Inflammatory macrophage treated with lipopolysaccharide for 4 hours (primary cell): ENCODE measurements at places on chromosomes 5 and 9.

DNA sequence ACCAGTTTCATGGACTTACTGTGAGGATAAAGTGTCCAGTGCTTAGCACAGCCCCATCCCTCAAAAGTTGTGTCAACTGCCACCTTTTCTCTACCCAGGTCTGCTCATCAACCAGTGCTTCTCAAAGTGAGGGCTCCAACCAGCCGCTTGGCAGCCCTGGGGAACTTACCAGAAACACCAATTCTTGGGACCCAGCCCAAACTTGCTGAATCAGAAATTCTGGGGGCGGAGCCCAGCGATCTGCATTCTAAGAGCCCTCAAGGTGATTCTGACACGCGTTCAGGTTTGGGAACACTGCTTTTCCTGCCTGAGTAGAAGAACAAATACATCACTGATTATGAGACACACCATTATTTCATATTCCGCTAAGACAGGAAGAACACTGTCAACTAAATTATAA is 132.0 kb downstream of the NSG2 start:
- no peak for DNase-seq

DNA sequence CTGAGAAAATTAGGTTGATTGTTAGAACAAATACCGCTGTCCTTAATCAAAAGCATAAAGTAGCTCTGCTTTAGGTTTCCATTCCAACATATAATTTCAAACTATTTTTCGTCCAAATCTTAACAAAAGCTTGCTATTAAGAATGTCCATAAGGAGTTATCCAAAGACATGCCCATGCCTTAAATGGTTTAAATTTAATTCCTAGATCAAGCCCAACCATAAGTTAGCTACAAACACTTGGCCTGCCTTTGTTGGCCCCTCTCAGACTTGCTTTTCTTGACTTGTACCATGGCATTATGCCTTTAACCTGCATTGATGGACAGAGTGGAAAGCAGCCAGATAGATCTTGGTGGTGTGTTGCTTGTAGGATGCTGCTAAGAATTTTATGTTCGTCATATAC is 8.8 kb downstream of the GARNL3 start:
- DNase-seq, result no peak

- DNase-seq, result no peak
Observed at GRCh38 chr9:81607593-81608288, 81.6 kb downstream of the TLE1 start.

- no peak for DNase-seq
Observed at GRCh38 chr5:149030838-149031397, 31.9 kb downstream of the SH3TC2 start.

DNA sequence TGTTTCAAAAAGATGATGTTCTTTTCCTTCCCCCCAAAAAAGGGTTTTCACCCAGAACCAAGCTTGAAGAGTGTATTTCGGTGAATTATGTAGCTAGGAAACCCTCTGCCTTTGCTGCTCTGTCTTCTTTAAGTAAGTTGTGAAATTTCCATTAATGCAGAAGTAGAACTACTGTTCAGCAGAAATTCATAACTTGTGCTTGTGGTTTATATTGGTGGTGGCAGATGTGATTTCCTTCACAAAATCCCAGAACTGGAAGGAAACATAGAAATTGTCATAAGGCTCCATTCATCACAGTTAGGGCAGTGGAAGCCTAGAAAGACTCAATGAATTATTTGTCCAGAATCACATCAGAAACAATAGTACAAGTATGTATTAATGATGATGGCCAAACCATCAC is 42.1 kb upstream of the DAB2 start:
- peak; percentile 76 for DNase-seq

DNA sequence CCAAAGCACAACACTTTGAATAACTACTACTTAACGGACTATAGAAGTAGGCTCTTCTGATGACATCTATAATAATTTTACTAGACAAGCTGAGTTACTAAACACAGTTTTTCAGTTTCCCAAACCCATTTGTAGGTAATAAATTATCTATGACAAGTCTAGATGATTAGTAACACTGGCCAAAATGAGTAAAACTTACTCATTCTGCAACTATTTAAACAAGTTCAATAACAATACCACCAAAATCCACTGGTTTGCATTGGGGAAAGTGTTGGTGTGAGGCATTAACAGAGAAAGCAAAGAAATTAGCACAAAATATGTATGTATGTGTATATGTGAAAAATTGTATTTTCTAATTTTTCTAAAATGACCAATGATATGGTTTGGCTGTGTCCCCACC is 119.3 kb downstream of the NR2F1-AS1 start:
- DNase-seq, result no peak

GRCh38 chr5:150801117-150801927 is 22.8 kb downstream of the SMIM3 start:
- peak; percentile 49 for DNase-seq

GRCh38 chr5:54227759-54228158 is 82.6 kb downstream of the ARL15 start:
- DNase-seq, result no peak

GRCh38 chr5:126368239-126368812 is 54.9 kb upstream of the GRAMD2B start:
- DNase-seq, result no peak

DNA sequence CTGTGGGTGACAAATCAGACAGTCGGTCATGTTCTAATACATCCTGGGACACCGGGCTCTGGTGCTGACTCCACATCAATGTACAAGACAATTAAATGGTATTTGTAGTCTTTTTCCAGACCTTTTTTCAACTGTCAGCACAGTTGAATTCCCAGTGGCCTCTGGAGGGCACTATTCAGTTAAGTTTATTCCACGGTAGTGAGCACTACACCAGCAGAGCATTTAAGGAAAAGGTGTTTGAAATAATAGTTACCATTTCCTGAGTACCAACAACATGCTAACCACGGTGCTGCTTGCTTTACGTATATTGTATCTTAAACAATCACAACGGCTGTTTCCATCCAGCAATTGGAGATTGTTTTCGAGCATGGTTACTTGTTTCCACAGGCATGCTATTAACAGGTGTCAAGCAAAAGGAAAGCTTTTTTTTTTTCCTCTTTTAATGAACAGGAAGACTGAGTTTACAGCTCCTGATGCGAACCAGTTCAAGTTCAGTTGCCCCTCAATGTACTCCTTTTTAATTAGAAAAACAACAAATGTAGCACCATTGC is 186.7 kb downstream of the PDZD2 start:
- peak; percentile 51 for DNase-seq

- peak; percentile 79 for DNase-seq
Observed at GRCh38 chr9:3746296-3747275, 220.8 kb upstream of the RFX3 start.

DNA sequence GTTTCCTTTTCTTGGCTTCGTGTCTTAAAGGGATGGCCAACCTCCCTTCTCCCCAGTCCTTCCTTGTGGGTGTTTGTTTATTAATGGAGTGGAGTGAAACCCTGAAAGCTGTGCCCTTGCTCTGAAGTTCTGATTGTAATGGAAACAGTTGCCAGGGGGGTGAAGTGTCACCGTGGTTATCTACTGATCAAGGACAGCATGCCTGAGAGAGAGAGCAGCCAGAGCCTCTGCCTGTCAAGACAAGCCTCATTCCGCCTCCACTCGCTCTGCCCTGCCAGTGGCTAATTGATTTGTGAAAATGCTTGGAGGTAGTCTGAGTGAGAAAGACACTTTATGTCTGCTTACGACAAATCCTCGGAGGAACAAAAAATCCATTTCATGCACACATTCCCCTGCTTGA is 143.7 kb upstream of the SLC30A5 start:
- DNase-seq, result no peak

- no peak for DNase-seq
Observed at GRCh38 chr5:4188704-4189103, 593.1 kb downstream of the IRX1 start.

DNA sequence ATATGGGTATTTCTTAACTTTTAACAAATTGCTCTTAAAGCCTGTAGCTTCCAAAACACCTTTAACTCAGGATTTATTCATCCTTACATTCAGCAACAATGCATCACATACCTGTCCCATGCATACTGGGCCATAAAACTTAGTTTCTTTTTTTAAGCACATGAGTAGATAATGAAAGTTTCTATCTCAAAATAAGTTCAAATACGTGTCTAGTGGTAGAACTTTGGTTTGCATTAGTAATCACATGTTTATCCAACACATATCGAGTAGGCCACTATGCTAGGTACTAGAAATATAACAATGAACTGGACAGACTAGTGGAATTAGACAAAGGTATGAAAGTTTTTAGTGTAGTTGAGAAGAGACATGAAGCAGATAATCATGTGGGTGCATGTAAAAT is 99.6 kb downstream of the DOCK2 start:
- no peak for DNase-seq

DNA sequence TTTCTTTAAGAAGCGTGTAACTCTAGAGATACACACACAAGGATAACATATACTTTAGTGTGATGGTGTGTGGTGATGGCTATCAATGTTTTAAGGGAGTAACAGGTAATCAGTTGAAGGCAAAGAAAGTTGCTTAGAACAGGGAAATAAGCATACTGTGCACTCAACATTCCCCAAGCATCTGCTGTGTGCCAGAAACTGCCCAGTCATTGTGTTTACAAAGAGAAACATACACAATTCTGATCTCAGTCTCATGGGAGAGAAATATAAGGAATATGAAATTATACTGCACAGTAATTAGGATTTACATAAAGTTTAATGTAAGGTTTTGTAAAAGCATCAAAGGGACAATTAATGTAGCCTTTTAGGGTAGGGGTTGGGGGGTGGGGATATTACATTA is 224.1 kb upstream of the TYRP1 start:
- no peak for DNase-seq

- no peak for DNase-seq
Observed at GRCh38 chr9:109632817-109633216, 134.7 kb upstream of the PTPN3 start.

DNA sequence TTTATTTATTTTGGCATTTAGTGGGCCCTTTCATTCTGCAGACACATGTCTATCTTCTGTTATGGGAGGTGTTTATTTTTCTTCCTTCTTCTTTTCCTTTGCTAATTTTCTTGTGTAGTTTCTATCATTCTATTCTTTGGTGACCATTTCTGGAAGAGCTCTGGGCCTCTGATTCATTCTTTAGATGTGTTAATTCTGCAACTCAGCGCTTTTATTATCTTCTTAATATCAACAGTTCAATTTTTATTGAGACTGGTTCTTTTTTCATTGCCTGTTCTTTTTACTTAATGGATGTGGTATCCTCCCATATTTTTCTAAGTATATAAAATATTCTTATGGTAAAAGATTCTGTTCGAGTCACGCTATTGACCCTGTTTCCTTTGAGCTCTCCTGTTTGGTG is 112.0 kb downstream of the HSPA4 start:
- DNase-seq, result no peak

DNA sequence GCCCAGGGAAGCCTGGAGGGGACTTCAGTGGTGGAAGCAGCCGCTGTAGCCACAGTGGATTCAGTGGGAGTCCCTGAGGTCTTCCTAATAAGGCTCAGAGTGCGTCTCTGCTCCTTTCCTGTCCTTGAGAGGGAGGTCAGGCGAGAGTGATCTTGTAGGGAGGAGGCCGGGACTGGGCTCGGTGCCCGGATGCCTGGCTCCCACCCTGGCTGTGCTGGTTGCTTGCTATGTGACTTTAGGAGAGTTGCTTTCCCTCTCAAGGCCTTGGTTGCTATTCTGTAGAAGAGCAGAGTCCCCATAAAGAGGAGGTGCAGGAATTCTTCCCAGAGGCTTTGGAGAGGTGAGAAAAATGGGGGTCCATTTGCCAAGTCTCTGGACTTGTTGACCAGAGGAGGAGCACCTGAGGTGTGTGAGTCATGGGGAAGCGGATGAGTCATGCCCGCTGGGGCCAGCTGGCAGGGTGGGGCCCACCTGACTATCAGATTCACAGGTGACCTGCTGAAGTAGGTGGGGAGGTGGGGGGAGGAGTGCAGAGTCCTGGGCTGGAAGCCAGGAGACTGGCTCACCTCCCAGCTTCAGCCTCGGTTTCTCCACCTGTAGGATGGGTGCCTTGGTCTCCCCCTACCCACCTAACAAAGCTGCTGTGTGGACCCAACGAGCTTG is 13.8 kb downstream of the GSN start:
- DNase-seq, result peak; percentile 5

DNA sequence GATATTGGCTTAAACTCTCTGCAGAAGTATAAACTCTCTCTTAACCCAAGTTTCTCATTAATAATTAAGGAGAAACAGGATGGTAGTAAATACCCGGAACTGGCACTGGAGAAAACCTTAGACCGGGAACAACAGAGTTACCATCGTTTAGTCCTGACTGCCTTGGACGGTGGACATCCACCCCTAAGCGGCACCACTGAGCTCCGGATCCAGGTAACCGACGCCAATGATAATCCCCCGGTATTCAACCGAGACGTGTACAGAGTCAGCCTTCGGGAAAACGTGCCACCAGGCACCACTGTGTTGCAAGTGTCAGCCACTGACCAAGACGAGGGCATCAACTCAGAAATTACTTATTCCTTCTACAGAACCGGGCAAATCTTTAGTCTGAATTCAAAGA is 861 bp downstream of the PCDHGB5 start:
- DNase-seq, result no peak

GRCh38 chr5:115738830-115739229 is 77.6 kb downstream of the CDO1 start:
- DNase-seq, result no peak

DNA sequence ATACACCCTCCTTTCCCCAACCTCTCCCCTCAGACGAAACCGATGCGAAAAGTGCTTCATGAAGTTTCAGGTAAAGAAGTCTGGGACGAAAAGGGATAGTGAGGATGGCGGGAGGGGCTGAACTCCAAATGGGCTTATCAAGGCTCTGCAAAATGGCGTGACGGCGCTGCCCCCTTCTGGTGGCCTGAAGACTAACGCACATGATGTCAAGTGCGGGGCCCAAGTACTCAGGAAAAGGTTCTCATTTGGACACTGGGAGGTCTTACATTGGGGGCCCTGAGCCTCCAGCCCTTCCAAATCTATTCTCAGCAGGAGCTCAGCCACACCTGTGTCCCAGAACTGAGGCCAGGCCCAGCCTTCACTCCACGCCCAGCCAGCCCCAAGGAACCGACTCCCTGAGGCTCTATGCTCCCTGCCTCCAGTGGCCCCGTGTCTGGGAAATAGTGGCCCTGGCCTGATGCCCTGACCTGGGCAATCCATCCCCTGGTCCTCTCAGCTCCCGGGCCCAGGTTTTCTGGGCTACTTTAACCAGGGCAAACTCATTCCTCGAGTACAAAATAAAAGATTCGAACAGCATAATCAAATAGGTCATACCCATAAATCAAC is 119.9 kb downstream of the KCNIP1 start:
- peak; percentile 60 for DNase-seq

- no peak for DNase-seq
Observed at GRCh38 chr9:130196643-130197042, 24.4 kb downstream of the NCS1 start.

DNA sequence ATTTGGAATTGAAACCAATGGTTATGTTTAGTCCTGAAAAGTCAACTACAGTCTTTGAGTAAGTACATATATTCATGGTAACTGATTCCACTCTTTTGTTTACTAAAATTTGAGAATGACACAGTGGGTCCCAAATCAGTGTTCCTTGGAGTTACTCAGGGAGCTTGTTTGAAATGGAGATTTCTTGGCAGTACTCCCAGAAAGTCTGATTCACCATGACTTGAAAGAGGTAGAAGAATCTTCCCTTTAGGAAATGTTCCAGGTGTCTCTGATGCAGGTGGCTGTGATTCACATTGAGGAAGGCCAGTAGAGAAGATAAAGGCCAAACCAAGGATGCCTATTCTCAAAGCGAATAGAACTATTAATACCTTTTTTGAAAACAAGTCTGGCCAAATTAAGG is 1078.3 kb downstream of the CDH12 start:
- DNase-seq, result no peak
